ENCODE measurements at places on chromosomes 3 and 15.

- DNase-seq, result no peak
Observed at GRCh38 chr3:17157713-17158112, 273.0 kb downstream of the PLCL2 start.

DNA sequence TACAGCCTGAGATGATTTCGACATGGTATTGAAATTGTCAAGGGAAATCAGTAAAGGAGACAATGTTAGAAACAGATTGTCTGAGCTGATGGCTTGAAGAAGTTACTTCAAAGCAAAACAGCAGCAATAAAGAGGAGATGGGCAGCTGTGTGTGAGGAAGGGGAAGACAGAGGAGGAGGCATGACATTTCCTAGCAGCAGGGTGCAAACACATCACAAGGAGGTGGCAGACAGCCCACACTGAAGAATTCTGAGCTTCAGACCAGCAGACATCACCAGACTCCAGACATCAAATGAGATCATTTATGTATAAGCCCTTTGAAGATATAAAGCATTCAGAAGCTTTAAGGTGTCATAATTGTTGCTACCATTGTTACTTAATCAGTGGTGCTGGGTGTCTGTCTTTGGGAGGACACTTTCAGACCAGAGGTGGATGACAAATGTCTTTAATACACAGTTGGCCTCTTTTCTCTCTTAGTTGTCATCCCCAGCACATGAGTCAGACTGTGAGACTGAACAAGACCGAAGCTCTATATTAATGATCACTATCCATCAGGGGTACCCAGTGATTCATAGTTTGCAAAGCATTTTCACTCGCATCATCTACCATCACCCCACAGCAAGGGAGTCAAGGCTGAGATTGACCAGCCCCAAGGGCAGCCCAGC lies 203.9 kb downstream of the MINAR1 start:
- DNase-seq, result no peak

GRCh38 chr3:125440559-125440955 lies 65.4 kb upstream of the ZNF148 start:
- no peak for DNase-seq

DNA sequence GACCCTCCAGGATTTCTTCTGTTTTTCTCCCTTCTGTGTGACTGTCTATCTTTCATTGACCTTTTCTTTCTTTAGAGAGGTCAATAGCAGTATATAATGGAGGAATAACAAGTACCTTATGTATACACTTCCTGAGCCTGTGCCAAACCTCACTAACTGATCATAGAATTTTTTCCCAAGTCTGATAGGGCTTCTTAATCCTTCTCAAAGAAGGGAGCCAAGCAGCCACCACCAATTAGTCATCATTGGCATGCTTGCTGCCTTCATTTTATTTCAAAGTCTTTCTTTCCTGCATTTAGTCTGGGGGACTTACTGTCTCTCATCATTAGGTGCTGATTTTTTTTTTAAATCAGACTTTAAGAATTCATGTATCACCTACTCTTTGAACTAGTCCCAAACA lies 327.0 kb downstream of the FEZF2 start:
- no peak for DNase-seq

DNA sequence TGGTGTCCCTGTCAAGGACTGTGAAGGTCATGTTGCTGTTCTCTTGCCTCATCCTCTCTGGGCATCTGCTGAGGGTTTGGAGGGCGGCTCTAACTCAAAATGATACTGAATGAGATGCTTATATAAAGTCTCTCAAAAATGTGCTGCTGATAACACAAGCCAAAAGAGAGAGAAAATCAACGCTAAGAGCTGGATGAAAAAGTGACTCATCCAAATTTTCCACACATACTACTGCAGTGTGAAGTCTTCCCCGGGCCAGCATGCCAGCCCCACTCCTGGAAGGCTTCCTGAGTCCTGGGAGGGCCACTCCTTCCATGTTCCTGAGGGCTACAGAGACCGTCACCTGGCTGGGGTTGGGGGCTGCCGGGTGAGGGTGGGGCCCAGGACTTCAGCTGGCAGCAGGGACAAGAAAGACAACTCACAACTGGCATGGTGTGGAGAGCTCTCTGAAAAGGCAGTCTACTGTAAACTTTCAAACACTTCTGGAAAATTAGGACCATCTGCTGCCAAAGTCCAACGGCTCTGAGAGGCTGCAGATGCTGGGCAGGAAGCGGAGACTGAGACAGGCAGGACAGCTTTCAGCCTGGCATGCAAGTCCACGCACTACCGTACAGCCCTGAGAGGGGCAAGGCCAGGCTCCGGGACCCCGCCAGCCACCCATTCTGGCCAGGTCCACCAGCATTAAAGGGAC lies 200.3 kb downstream of the ADAMTS17 start:
- DNase-seq, result peak; percentile 2

- no peak for DNase-seq
Observed at GRCh38 chr3:80232760-80233159, 465.0 kb upstream of the ROBO1 start.

Data from HFF-Myc (cell line).